Thoracic aorta (tissue), 2 donors: ENCODE measurements at places on chromosomes 13 and 19.

GRCh38 chr19:50320051-50320450, 9.1 kb downstream of the KCNC3 start:
- DNase-seq: no peak

- no peak for DNase-seq
Measured at GRCh38 chr19:24166055-24166454, 79.1 kb downstream of the ZNF254 start.

DNA sequence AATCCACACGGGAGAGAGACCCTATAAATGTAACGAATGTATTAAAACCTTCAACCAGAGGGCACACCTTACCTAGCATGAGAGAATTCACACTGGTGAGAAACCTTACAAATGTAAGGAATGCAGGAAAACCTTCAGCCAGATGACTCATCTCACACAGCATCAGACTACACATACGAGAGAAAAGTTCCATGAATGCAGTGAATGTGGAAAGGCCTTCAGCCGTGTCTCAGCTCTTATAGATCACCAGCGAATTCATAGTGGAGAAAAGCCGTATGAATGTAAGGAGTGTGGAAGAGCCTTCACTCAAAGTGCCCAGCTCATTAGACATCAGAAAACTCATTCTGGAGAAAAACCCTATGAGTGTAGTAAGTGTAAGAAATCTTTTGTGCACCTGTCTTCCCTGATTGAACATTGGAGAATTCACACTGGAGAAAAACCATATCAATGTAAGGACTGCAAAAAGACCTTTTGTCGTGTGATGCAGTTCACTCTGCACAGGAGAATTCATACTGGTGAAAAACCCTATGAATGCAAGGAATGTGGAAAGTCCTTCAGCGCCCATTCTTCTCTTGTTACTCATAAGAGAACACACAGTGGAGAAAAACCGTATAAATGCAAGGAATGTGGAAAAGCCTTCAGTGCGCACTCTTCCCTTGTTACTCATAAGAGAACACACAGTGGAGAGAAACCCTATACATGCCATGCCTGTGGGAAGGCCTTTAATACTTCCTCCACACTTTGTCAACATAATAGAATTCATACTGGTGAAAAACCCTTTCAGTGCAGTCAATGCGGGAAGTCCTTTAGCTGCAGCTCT, 16.0 kb downstream of the ZNF582 start:
- DNase-seq: no peak

GRCh38 chr19:41859618-41860418, at the start of gene RPS19:
Gene RPS19 (plus strand): TSS chr19:41860255. CDS start chr19:41860775, 520 bp downstream.
- peak; percentile 89 for DNase-seq

GRCh38 chr13:40814803-40815202, 25.4 kb downstream of the SLC25A15 start:
- DNase-seq: no peak

GRCh38 chr13:45826731-45827130, 24.8 kb downstream of the SIAH3 start:
- no peak for DNase-seq

DNA sequence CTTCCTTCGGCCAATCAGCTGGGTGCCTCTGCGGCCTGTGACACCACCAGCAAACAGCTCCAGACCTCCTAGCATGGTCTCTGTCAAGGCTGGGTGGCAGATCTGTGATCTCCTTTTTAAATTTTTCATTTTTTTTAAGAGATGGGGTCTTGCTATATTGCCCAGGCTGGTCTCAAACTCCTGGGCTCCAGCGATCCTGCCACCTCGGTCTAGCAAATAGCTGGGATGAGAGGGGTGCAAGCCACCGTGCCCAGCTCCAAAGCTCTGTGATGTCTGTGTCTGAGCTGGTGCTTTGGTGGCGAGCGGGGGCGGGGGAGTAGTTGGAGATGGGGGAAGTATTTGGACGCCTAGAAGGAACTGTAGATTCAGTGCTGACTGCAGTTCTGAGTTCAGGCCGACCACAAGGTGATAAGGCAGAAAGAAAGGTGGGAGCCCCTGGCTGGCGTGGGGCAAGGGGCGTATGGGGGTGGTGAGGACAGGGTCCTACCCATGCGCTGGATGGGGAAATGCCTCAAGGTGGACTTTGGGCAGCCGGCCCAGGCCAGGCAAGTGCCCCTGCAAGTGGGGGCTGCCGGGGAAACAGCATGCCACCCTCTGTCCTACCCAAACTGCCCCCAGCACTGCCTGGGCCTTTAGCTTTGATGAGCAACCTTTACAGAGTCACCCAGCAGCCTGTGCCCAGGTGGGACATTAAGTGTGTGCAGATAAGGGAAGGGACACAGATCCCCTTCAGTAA, 5.5 kb downstream of the DPP9 start:
- no peak for DNase-seq

DNA sequence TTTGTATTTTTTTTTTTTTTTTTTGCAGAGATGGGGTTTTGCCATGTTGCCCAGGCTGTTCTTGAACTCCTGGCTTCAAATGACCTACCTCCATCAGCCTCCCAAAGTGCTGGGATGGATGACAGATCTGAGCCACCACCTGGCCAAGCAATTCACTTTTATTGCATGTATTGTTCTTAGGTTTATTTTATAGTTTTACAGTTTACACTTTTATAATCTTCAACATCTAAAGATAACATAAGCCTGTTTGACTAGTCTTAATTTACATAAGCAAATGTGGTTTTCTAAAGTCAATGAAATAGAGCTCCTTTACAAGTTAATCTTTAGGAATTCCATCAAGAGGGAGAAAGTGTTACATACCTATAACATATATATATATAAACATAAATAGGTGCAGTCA, 9.5 kb upstream of the MPV17L2 start:
- DNase-seq: no peak

DNA sequence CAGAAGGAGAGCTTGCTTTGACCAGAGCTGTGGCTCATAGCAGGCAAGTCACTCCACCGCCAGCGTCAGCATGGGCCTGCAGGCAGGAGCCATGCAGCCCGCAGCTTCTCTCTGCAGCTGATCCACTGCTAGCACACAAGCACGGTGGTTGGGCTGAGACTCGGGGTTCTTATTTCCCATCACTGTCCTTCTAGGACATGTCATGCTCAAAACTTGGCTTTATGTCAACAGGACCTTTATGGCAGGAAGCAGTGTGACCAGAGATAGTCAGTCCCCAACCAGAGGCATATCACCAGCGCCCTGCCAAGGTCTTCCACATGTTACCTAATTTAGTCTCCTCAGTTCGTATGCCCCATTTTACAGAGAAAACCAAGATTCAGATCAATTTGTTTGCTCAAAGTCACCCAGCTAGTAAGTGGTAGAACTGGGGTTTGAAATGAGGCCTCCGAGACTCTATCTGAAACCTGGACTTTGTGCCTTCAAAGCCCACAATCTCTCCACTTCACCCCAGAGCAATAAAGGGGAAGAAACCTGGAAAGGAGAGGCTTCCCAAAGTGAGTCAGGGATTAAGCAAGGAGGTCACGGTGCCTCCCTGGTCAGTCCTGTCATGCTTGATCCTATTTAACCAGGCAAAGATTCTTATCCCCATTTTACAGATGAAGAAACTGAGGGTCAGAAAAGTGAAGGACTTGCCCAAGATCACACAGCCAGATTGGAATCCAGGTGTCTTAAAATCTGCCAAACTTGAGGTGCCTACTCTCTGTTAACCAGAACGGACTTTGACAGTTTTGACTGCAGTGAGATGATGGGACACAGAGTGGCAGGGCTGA, 5.1 kb downstream of the TMEM272 start:
- DNase-seq: no peak

DNA sequence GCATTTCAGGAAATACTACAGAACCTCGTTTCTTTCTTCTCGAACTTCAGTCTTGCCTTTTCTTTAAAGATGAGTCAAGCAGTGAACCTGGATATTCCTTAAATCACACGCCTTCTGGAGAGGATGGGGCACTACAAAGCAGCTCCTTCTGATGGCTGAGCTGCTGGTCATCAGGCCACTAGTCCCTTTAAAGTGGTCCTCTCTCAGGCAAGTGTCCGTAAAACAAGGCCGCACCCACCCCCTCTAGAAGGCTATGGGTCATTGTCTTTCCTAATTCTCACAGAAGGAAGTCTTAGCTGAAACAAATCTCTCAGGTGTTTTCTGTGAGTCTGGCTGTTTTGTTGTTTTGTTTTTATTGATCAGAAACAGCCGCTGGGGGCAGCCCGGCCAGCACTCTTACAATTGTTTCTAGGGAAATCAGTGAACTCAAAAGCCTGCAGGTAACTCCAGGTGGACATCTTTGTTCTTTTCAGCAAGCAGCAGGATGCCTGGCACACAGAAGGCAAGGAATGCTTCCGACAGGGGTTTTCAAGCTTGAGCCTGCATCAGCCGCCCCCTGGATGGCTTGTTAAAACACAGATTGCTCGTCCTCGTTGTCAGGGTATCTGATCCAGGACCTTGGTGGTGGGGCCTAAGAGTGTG, 45.4 kb downstream of the MBNL2 start:
- DNase-seq: no peak

- DNase-seq: no peak
Measured at GRCh38 chr13:93293710-93294109, 67.1 kb downstream of the GPC6 start.

- no peak for DNase-seq
Measured at GRCh38 chr13:43122791-43123190, 99.4 kb downstream of the DNAJC15 start.

- no peak for DNase-seq
Measured at GRCh38 chr13:73025217-73026012, 33.4 kb upstream of the KLF5 start.

DNA sequence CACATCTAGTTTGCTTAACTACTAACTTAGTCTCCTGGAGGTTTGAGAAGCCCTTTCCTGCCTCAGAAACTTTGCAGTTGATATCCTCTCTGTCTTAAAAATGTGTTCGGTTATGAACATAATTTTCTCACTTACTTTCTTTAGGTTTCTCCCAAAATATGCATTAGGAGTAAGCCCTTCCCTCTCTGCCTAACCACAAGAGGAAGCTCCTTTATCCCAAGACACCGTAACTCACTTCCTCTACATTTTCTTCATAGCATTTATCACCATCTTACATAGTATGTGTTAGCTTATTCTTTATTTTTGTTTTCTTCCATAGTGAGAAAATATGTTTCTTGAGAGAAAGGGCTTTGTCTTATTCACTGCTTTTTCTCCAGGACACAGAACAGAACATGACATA, 952.5 kb upstream of the ATXN8OS start:
- no peak for DNase-seq

DNA sequence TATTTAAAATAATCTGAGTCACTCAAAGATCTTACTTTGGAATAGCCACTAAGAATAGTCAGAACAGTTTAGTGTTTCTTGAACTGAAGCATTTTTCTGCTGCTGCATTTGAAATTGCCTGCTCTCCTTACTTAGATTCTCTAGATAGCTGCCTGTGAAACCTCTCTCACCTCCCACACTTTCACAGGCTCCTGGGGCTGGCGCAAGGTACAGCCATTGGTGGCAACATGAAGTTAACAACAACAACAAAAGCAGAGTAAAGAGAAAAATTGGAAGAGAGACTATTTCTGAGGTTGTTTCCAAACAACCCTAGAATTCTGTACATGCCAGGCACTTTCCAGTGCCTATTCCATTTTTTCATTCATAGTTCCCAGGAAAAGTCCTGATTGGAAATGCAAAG, 25.3 kb downstream of the SLITRK5 start:
- DNase-seq: no peak

DNA sequence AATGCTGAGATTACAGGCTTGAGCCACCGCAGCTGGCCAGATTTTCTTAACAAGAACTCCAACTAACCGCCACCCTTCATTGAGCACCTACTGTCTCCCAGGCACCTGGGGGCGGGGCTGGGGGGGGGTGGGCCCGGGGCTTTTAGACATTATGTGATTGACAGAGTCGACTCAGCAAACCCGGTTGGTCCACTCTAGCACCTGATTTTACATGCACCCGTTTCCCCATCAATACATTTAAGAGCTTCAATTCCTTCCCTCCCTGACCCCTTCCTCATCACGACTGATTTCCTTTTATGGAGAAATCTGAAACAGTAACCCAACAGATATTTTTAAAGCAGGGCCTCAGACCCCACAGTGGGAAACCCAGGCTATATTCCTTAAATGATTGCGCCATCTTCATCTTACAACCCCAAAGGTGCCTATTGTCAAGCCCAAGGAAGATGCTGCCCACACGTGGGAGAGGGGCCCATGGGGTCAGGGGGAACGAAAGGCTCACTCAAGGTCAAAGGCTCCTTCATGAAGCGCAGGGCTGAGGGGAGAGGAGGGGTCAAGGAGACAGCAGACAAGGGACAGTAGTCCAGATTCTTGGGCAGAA, 1.8 kb downstream of the INSR start:
- no peak for DNase-seq

DNA sequence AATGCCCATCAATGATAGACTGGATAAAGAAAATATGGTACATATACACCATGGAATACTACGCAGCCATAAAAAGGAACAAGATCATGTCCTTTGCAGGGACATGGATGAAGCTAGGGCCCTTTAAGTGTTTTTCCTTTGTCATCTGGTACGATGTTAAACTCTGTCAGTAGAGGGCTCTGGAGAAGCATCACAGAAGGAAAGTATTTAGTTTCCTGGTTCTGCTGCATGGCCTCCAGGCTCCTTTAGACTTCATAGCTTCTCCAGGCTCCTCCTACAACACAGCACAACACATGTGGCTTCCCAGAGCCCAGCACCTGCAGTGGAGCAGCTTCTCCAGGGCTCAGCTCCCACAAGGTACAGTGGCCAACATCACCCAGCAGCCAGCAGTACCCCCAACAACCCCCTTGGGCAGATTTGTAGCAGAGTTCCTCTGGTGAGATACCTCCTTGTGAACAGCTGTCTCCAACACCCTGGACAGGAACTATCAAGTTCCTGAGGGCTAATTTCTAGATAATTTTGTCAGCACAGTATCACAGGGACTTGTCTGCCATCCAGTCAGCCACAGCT, 63.4 kb downstream of the KCTD12 start:
- no peak for DNase-seq

- DNase-seq: no peak
Measured at GRCh38 chr19:34155686-34156085, 16.6 kb upstream of the LSM14A start.

DNA sequence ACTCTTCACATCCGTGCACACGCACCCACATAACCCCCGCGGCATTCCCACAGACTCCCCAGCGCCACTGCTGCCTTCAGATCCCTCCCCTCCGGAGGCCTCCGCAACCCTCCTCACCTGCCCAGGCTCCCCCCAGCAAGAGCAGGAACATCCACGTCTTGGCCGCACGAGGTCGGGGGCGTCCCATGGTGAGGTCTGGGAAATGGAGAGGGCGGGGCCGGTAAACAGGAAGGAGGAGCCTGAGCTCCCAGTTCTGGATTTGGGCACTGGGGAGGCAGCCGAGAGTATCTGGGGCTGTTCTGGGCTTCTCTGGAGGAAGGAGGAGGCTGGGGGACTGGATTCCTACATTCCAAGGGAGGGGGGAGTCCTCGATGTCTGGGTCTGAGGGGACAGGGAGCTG, 423 bp downstream of the KLK8 start:
- no peak for DNase-seq

- DNase-seq: no peak
Measured at GRCh38 chr13:110407021-110407420, 99.9 kb downstream of the COL4A2 start.

GRCh38 chr13:24194447-24194846, 33.9 kb downstream of the SPATA13 start:
- no peak for DNase-seq

DNA sequence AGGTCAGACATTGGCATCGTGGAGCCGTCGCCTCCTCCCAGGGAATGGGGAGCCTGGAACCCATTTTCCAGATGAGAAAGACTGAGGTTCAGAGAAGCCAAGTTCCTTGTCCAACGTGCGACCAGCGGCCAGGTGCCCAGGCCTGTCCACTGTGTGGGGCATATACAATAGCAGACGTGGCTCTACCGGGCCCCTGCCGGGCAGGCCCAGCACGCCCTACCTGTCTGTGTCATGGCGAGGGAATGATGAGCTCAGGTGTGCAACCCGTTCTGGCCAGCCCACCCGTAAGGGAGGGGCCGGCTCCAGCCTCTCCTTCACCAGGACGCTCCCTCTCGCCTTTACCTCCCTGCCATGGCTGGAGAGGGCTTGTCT, 837 bp downstream of the GNA15 start:
- no peak for DNase-seq
